ENCODE measurements at places on chromosomes 5 and 9.
A peak's percentile ranks its signal among the peaks of the same experiment; 100 is the strongest.

DNA sequence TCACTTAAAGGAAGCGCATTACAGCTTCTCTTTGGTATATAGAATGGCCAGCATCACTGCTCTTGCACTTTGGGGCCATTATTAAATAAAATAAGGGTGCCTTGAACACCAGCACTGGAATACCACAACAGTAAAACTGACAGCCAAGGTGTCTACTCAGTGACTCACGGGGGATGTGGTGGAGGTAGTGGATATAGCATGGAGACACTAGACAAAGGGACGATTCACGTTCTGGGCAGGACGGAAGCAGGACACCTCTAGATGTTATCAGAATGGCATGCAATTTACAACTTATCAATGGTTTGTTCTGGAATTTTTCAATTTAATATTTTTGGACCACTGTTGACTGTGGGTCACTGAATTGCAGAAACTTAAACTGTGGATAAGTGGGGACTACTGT lies 32.9 kb upstream of the PDE8B start:
- no peak for DNase-seq

GRCh38 chr5:97644206-97644605 lies 461.2 kb upstream of the RIOK2 start:
- DNase-seq: no peak

- no peak for DNase-seq
Observed at GRCh38 chr5:143536364-143536763, 132.9 kb upstream of the NR3C1 start.

DNA sequence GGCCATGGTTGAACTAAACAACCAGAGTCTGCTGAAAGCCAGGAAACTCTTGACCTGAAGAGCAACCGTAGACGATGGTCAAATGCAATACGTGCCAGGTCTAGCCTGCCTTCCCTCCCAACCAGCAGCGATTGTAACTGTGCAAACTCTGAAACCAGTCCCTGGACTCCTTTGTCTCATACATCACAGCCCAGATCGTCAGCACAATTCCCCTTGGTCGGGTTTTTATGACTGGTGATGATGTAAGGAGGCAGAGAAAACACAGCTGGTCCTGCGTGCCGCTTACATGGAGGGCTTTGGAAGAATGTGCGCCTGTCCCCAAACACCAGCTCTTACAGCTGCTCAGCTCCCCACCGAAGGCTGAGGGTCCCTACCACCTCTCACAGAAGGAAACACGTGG lies 24.6 kb downstream of the SMIM23 start:
- no peak for DNase-seq

GRCh38 chr5:27091858-27092257 lies 53.5 kb upstream of the CDH9 start:
- no peak for DNase-seq

- DNase-seq: peak; percentile 48
Observed at GRCh38 chr5:151051066-151051930, 29.5 kb downstream of the TNIP1 start.

DNA sequence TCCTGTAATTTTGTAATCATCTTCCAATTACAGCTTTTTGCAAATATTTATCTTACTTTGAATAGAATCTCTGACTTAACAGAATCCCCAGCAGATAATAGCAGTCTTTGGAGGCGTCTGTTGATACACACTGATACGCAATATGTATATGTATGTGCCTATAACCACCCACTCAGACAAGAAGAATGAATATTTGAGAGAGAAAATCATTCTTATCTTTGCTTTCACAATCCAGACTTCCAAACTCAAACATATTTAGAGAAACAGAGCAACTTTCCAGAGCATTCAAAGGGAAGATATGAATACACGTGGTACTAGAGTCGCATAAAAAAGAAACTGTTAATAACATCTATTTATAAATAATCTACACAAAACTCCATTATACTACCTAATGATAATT lies 6.1 kb downstream of the RORB start:
- DNase-seq: no peak

DNA sequence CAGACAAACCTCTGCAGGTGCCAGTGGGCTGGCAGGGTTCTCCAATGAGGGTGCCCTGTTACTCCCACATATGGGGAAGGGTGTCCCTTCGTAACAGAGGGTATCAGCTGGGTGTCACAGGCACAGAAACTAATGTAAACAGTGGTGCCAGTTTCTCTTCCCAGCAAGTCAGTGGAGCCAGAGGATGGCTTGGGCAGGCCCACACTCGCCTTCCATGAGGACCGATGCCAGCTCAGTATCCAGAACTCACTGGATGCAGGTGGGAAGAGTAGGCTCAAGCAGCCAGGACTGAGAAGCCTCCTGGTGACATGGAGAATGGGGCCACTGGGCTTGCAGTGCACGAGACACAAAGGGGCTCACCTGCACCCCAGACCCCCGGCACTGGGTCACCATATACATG lies 30.4 kb downstream of the FSTL4 start:
- DNase-seq: no peak

- DNase-seq: no peak
Observed at GRCh38 chr9:14823800-14824199, 86.4 kb downstream of the FREM1 start.

GRCh38 chr5:97002983-97003382 lies 67.1 kb downstream of the LNPEP start:
- DNase-seq: no peak

GRCh38 chr9:134489621-134490408 lies 151.8 kb upstream of the COL5A1 start:
- no peak for DNase-seq

- DNase-seq: no peak
Observed at GRCh38 chr5:39100301-39100850, 26.2 kb upstream of the RICTOR start.

GRCh38 chr9:78031893-78032729 lies 500 bp upstream of the GNAQ start:
- DNase-seq: peak; percentile 71

DNA sequence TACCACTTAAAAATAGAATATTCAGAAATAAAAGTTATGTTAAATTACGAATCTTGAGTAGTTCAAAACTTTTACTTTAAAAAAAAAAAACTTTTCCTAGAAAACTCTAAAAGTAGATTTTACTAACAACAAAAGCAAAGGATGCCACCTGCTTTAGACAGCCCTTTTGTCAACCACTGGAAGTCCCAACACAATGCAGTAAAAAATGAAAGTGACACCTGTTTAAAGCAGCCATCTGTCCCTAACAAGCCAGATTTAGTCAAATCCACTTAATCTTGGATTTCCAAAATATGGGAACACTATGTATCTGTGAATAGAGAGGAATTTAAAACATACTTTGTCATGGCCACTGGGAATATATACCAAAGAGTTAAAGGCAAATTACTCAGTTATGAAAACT lies 3.8 kb downstream of the RFX3 start:
- no peak for DNase-seq

GRCh38 chr5:129400395-129400983 lies 59.6 kb upstream of the ADAMTS19 start:
- DNase-seq: no peak

GRCh38 chr5:100575815-100576214 lies 40.6 kb downstream of the FAM174A start:
- no peak for DNase-seq

GRCh38 chr5:7659420-7659819 lies 191.5 kb downstream of the CFAP90 start:
- no peak for DNase-seq

DNA sequence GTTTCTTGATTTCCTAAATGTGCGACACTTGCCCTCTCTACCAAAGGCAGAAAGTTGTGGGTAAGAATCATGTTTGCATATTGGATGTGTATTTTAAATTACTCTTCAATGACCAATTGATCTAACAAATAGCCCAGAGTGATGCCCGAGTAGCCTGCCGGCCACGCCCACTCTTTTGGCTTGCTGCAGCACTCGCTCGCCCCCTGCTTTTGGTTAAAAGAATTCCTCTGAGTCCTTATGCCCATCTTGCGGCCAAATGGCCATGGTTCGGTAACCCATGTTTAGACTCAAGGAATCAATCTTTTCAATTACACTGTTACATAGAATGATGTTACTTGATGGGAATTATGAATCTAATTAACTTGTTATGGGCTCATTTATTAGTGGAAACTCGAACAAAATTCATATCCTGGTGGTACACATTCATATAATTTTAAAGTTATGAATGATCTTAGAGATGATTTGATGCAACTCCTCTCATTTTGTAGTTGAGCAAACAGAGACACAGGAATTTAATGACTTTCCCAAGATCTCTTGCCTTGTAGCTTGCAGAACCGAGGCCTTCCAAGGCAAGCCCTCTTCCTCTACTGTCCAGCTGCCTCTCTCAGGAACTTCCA lies 36.5 kb downstream of the PPIC start:
- DNase-seq: peak; percentile 4

DNA sequence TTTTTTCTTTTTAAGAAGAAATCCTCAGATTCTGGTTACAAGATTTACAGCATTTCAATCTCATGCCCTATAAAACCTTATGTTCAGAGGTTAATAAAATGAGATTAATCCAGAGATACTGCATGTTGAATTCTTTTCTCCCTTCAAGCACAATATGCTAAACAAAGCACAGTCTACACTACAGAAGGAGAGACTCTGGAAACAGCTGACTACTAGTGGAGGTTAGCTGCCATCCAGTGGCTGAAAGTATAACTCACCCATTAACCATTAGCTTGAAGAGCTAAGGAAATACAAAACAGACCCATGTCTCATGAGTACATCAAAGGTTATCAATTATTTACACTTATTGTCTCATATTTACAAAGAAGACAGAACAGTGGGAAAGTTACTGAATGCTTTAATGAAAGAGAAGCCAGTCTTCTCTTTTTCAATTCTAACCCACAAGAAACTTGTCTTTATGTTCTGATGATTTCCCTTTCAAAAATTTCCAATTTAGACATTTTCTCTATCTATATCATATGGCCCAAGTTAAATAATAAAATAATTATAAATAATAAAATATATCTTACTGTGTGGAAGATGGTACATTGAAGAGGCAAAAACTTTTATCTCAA lies 12.7 kb upstream of the DNAH5 start:
- no peak for DNase-seq

DNA sequence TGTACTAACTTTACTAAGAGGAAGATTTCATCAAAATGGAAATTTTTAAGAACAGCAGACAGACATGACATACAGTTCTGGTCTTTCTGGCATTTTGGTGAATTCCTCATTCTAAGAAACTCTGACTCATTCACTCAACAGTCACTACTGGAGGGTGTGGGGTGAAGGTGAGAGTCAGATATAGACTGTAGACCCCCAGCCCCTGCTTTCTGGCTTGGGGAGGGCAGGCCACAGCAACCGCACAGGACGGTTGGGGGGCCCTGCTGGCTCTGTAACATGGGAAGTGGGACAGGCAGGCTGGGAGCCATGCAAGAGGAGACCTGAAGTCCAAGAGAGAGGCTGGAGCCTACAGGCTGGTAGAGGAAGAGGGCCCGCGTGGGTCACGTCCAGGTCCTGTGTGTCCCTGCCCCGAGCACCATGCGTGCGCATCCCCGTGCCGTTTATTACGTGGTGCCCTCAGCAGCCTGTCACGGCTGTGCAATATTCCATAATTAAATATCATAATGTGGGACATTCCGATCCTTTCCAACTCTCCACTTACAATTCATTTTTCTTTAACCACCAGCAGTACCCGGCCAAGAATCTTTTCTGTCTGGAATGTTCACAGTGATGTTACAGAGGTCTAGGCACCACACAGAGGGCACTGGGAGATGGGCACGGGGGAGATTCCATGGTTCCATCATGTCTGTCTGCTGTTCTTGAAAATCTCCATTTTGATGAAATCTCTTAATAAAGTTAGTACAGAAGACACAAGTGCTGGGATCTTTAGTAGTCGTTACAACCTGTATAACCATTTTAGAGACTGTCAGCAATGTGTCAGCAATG lies 75.5 kb downstream of the SEMA4D start:
- no peak for DNase-seq

DNA sequence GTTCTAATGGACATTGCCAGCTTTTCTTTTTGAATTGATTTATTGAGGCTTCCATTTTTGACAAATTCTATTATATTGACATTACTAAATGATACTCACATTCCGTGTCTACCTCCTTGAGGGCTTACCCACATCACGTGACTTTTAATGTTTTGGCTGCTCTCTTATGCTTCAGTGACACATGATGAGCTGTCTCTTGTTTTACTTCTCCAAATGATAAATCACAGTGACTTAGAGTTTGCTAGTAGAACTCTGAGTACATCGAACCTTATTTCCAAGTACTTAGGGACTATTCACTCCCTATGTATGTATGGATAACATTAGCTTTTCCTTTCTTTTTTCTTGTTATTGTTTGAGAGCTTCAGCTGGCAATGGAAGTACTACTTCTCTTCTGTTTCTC lies 169.8 kb upstream of the KCNN2 start:
- DNase-seq: no peak

- DNase-seq: no peak
Observed at GRCh38 chr9:135909371-135909770, 2.0 kb upstream of the CAMSAP1 start.

GRCh38 chr5:92002721-92003274 lies 619.7 kb upstream of the ARRDC3 start:
- DNase-seq: no peak

- DNase-seq: no peak
Observed at GRCh38 chr9:120443489-120443888, 136.5 kb downstream of the CDK5RAP2 start.

- DNase-seq: no peak
Observed at GRCh38 chr9:133443982-133444381, 15.8 kb upstream of the CACFD1 start.

GRCh38 chr5:115785381-115786065 lies 30.9 kb downstream of the CDO1 start:
- no peak for DNase-seq

GRCh38 chr9:122821278-122821943 lies 7.0 kb downstream of the PDCL start:
- DNase-seq: no peak

- no peak for DNase-seq
Observed at GRCh38 chr9:129949821-129950220, 93.2 kb downstream of the FNBP1 start.

- DNase-seq: no peak
Observed at GRCh38 chr5:14374100-14374499, 207.5 kb upstream of the OTULINL start.

GRCh38 chr9:4984171-4984620 lies 876 bp upstream of the JAK2 start:
- DNase-seq: no peak

DNA sequence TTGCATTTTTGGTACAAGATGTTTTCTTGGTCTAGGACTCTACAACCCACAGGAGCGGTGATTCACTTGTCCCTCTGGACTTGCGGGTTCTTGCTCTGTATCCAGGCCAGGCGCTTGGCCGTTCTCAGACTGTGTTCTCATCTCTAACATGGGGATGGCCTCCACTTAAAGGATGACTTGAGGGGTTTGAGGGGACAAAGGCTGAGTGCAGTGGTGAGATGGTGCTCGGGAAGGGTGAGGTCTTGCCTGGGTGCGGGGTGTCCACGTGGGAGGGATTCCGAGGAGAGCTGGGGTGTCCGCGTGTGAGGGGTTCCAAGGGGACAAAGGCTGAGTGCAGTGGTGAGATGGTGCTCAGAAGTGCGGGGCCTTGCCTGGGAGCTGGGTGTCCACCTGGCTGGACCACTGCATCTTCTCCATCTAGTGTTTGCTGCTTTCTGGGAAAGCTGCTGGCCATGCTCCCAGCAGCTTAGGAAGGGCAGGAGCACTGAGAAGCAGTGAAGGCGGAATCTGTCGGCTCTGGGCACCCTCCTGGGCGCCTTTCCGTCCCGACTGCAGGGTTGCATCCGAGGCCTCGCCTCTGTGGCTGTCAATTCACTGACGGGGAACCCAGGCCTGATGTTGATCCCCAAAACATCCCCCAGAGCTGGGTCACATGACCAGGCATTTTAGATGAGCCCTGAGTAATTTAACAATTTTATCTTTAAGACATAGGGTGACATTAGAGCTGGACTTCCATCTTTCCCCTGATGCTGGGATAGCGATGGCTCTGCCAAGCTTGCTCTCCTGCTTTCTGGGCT lies 280.5 kb upstream of the IRX4 start:
- no peak for DNase-seq

Data from central memory CD4-positive, alpha-beta T cell (primary cell).